ENCODE measurements at places on chromosomes 6 and 20. TPM values are rescaled to one million over a fixed set of nuclear protein-coding genes. Genes with fewer than 3 reads are reported as not detected.

Gene VAPB
- total RNA-seq = 53.8 TPM

Gene FGD2
- not detected for total RNA-seq

Gene ECT2L
- not detected for total RNA-seq

Gene SAPCD1
- 3.7 TPM for total RNA-seq

Gene KIF25
- 0.05 TPM for total RNA-seq

Gene UBE3D
- 3.3 TPM for total RNA-seq

Gene COL9A3
- total RNA-seq = 0.55 TPM

Gene LRRC1
- 5.8 TPM for total RNA-seq

Gene GDAP1L1
- not detected for total RNA-seq

Gene TOX2
- total RNA-seq = 8.5 TPM

Gene SMPDL3A
- 4.4 TPM for total RNA-seq

Gene BCAS4
- total RNA-seq = 30.7 TPM

Gene GLP1R
- not detected for total RNA-seq

Gene PGC
- total RNA-seq = not detected

Gene GPLD1
- total RNA-seq = 1.1 TPM

Gene SLX4IP
- total RNA-seq = 2.3 TPM

Gene MAK
- 0.15 TPM for total RNA-seq

Gene TCP11
- not detected for total RNA-seq

Gene ULBP3
- total RNA-seq = 2.9 TPM

All from A549 treated with GW870086 at 1 μM for 4 hours (cell line).